ENCODE measurements at places on chromosomes 1 and 21.

DNA sequence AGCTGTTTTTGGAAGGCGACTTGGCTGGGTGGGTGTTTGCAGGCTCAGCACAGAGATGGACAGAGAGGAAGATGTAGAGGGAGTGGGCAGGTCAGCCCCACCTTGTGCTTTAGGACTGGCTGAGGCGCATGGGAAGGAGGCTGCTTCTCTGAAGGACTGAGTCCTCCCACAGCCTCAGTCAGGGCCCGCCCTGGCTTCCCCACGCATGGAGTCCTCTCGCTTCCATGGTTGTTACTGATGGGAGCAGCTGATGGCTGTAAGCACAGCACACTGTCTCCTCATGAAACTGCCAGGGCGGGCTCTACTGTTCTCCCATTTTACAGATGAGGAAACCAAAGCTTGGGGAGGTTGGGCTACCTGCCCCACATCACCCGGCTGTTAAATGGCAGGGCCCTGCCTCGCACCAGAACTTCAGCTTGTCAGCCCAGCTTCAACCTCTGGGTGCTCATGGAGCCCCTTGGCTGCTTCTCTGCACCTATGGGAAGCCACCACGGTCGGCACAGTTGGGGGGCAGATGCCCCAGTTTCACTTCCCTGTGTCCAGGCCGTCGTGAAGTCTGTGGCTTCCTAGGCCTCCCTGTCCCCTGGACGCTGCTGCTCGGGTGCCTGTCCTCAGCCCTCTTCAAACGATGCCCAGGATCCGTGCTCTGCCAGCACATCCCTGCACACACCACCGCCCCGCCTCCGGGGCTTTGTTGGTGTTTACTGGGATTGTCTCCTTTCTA lies 2.4 kb downstream of the TMEM201 start:
- DNase-seq, result no peak

DNA sequence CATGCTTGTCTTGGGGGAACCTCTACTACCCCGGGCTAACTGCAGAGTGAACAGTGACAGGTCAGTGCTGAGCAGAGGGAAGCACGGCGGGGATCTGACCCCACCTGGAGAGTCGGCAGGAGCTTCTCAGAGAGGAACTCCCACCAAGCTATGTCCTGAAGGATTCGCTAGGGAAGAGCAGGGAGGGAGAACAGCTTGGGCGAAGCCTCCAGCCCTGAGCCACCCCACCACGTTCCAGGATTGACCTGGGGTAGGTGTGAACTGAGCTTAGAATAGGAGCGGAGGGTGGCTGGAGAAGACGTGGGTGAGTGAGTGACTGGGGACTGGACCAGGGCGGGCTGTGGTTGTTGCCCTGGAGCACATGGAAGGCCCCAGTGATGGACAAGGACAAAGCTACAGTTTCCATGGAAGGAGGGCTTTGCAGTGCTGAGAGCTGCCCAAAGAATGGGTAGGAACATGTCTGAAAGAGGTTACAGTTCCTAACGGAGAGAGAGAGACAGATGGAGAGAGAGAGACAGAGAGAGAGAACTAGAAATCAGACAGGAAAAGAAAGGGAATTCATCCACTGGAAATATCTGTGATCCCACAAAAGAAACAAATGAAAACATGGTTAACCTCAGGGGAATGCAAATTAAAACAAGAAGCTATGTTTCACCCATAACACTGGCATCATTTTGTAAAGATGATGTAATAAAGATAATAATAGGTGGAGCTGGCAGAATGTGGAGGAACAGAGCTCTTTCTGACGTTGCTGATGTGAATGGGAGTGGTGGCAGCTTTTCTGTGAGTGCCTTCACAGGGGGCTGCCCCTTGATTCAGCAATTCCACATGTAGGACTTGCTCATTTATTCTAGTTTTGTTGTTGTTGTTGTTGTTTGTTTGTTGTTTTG lies 17.2 kb downstream of the BSND start:
- no peak for DNase-seq

- DNase-seq, result no peak
Observed at GRCh38 chr21:38349111-38349746, 92.4 kb downstream of the KCNJ15 start.

- DNase-seq, result no peak
Observed at GRCh38 chr1:154944401-154945159, 8.1 kb upstream of the PMVK start.

- peak; percentile 45 for DNase-seq
Observed at GRCh38 chr1:88985032-88985431, 7.4 kb downstream of the KYAT3 start.

DNA sequence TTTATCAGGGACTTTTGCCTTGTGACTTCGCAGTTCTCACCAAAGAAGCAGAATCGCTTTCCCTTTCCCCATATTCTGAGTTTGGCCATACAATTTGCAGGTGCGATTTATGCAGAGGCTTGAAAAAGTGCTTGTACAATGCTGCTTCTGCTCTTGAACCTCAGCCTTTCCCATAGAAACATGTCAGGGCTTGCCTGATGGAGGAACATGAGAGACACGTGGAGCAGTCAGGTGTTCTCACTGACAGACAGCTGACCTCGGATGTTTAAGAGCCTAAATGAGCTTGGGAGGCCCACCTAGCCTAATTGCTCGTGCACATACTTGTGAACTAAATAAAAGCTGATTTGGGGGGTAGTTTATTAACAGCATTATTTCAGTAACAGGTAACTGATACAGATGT lies 290.0 kb downstream of the S1PR1 start:
- no peak for DNase-seq
